ENCODE measurements at places on chromosomes 12 and 14.

GRCh38 chr14:66381755-66382154 lies 104.4 kb upstream of the CCDC196 start:
- DNase-seq = no peak

GRCh38 chr12:64826234-64826633 lies 1.8 kb downstream of the TBC1D30 start:
- DNase-seq = peak; percentile 13

DNA sequence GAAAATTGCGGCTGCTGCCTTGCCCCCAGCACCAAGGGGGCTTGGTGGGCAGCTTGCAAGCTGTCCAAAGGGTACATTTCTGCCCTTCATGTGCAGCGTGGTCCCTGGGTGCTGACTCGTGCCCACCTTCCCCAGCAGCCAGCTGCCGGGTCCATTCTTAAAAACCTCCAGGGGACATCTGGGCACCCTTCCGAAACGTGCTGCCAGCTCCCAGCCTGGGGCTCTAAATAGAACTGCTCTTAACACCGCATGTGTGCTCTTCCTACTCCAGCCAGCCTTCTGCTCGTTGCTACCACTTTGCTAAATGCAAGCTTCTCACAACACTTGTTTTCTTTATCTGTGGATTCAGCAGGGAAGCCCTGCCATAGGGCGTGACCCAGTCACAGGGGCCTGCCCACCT lies 66.0 kb downstream of the RIMBP2 start:
- DNase-seq = no peak

DNA sequence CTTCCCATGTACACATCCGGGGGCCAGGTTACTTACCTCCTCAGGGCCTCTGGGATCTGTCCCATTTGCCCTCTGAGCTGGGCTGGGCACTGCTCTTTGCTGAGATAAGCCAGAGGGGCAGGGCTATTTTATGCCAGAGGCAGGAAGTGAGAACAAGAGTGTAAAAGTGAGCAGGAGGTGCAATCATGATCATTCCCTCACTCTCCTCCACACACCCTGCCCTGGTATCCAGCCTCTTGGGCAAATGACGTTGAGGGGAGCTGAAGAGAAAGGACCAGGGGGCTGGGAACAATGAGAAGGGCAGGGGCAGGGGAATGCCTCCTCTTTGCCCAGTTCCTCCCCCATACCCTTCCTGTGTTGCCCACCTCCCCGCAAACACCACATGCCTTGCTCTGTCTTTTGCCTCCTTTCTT lies 4.2 kb downstream of the LPAR5 start:
- DNase-seq = no peak

- DNase-seq = no peak
Measured at GRCh38 chr14:54194501-54194900, 202.3 kb upstream of the CDKN3 start.

- no peak for DNase-seq
Measured at GRCh38 chr12:31772685-31773222, 43.9 kb upstream of the AMN1 start.

Measured in activated gamma-delta T cell treated with Interleukin-2 at 50 U/mL for 16 hours (primary cell).